Stomach (tissue), 19 donors: ENCODE measurements at places on chromosomes 1 and 21.

- DNase-seq: no peak
Measured at GRCh38 chr1:58699011-58699762, 675 bp downstream of the MYSM1 start.

- no peak for DNase-seq
Measured at GRCh38 chr21:20645344-20645743, 352.9 kb upstream of the NCAM2 start.

DNA sequence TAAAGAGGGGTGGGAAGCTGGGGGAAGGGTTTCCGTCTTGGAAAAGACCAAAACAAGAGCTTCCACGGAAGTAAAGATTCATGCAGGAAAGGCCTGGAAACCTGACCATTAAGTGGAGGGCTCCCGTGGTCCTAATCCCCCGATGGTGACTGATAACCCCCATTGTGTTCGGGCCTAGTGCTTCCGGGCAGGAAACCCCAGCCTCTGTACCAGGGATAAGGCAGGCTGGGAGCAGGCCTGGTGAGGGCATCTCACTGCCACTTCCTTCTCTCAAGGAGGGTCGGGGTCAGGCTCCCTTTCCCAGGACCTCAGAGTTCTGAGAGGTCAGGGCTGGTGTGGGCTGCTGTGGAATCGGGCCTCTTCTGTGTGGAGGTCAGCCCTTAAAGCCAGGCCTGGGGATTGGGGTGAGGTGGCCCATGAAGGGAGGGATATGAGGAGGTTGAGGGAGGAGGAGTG lies 136.9 kb downstream of the CDC7 start:
- DNase-seq: no peak

DNA sequence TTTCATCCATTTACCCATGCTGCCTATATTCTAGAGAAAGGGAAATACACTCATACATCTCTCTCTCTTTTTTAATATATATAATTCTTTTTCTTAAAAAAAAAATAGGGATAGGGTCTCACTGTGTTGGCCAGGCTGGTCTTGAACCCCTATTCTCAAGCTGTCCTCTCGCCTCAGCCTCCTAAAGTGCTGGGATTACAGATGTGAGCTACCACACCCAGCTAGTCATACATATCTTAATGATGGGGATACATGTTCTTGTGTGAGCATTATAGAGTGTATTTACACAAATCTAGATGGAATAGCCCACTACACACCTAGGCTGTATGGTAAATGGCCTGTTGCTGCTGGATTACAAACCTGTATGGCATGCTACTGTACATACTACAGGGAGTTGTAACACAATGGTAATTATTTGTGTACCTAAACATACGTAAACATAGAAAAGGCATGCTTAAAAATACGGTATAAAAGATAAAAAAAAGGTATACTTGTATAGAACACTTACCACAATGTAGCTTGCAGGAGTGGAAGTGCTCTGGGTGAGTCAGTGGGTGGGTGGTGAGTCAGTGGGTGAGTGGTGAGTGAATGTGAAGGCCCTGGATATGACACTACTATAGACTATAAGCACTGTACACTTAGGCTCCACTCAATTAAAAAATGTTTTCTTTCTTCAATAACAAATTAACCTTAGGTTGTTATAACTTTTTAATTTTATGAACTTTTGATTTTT lies 72.9 kb downstream of the IVNS1ABP start:
- DNase-seq: no peak

- no peak for DNase-seq
Measured at GRCh38 chr21:17389311-17389710, 123.5 kb upstream of the CXADR start.

DNA sequence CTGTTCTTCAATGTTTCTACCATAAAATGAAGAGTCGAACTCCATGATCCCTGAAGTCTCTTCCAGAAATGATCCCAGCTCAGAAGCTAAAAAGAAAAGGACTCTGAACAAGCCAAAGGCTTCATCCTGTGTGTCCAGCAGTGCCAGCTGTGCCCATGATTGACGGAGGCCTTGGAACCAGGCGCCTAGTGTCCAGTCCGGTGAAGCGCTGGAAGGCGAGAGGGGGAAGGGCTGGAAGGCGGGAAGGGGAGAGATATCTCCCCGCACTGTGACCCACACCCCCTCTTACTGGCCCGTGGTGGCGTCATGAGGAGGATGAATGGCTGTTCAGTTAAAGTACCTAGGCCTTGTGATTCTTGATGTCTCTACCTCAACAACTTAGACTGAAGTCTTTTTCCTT lies 10.4 kb upstream of the PLEKHA6 start:
- no peak for DNase-seq

DNA sequence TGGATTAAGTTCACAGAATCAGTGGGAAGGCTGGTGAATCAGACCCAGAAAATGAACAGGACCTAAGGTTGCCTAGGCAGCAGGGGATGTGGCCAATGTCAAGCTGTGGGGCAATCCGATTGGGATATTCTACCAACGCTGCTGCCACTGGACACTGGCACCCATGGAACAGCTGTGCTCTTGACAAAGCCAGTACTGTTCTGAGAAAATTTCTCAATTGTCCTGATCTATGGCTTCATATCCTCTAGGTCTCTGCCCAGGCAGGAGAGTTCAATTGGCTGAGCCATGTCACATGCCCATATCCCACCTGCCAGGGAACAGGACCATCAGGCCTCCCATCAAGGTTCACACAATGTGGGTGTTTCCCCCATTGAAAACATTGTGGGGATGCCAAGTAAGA lies 6.2 kb downstream of the TACSTD2 start:
- no peak for DNase-seq

DNA sequence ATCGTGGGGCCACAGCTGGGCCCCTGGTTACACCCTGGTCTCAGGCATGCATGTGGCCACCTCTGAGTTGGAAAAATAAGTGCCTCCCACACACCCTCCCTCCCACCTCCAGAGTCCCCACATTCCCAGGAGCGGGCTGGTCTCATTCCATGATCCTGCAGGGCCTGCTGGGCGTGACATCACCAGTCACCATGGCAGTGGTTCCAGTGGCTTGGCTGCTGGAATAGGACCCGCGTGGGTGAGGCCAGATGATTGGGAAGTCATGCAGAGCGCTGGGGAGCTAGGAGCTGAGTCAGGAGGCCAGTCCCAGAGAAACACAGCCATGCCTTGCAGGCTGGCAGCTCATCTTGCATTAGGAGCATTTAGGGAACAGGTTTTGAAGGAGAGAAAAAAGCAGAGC lies 125.4 kb upstream of the TMEM51 start:
- DNase-seq: peak; percentile 28

- DNase-seq: no peak
Measured at GRCh38 chr1:85584923-85585322, 4.4 kb downstream of the CCN1 start.

DNA sequence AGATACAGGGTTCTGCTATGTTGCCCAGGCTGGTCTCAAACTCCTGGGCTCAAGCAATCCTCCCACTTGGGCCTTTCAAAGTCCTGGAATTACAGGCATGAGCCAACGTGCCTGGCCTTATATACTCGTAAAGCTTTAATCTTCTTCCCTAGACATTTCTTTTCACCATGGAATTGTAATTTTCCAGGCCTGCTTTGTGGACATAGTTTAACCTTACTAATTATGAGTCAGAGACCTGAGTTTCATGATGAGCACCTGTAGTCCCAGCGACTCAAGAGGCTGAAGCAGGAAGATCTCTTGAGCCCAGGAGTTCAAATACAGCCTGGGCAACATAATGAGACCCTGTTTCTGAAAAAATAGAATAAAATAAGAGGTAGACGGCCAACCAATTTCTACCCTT lies 12.3 kb downstream of the PATJ start:
- DNase-seq: no peak

DNA sequence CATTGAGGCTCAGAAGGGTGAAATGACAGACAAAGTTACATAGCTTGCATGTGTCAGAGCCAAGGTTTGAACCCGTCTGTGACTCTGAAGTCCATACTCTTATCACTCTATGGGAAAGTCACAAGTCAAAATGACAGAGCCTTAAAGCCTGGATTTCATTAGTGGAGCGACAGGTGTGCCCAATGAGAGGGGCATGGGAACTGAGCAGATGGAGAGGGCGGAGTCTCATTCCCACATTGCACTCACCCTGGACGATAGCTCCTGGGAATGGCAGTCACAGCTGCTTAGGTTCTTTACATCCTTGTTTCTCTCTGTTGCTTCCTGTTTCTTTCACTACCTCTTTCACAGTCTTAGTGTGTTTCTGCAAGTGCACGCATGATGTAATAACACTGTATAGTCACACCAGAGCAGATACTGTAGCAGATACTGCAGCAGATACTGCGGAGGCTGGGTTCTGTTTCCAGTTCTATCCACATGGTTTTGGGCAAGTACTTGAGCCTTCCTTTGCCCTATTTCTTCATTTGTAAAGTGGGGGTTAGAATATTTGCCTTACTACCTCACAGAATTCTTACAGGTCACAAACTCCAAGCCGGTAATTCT lies 127.2 kb downstream of the ZSCAN20 start:
- no peak for DNase-seq

DNA sequence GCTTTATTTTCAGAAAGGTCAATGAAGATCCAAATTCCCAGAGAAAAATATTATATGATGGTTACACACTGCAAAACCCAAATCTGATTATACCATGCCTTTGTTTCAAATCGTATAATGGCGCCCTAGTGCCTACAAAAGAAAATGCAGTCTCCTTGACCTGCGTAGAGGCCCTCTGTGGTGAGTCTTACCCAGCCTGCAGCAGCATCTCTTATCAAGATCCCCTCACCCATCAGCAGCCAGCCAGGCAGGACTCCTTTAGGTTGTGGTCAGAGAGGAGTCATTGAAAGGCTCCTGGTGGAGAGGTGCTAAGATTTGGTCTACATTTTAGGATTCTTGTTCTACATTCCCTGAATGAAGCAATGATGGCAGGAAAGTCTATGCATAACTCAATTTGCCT lies 23.7 kb upstream of the DAB1 start:
- DNase-seq: no peak

DNA sequence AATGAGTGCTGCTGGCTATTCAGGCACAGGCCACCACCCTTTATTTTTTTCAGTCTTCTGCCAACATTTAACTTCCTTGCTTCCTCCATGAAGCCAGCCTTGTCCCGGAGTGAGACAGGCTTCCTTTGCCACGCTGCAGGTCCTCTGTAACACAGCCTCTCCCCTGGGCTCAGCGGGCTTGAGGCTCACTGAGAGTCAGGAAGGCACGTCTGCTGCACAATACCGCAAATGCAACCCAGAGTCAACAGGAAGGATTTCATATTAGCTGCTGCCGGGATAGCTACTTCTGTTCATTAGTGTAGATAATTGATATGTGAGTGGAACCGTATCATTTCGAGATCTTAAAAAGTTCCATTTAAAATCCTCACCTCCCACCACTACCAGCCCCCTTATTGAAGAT lies 22.5 kb downstream of the MYOG start:
- DNase-seq: no peak

GRCh38 chr1:185155600-185156287 lies 1.0 kb downstream of the TRMT1L start:
- DNase-seq: peak; percentile 64

DNA sequence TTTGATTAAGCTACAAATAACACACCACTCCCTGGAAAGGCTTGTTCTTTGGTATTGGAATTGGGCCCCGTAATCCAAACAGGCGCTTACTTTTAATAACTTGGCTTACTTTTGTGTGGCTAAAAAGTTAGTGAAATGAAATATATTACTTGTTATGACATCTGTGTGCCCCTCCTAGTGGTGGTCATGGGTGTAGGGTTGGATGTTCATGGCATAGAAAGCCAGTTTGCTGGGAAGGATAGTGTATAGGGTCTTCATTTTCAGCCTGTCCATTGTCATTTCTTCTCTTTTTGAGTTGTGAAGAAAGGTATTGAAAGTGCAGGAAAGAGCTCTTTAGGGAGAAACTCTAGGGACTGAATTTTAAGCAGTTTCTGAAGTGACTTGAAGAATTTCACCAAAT lies 5.9 kb downstream of the CDC14A start:
- DNase-seq: peak; percentile 38

GRCh38 chr1:67683766-67684525 lies 1.1 kb upstream of the GADD45A start:
- DNase-seq: no peak

DNA sequence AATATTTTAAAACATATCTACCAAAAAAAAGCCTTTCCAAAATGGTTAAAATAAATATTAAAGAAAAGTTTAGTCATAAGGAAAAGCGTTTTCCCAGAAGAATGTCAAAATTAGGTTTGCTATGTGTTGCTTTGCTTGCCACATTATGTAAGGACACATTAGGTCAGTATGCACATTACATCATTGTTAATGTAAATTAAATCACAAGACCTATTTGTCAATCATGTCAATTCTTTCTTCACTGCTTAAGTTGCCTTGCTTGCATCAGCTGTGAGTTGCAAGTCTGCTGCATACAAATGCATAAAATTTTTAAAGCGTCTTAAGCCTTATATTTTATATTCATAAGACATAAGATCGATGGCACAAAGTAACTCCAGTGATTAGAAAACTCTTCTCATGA lies 448.9 kb downstream of the PCP4 start:
- DNase-seq: no peak

DNA sequence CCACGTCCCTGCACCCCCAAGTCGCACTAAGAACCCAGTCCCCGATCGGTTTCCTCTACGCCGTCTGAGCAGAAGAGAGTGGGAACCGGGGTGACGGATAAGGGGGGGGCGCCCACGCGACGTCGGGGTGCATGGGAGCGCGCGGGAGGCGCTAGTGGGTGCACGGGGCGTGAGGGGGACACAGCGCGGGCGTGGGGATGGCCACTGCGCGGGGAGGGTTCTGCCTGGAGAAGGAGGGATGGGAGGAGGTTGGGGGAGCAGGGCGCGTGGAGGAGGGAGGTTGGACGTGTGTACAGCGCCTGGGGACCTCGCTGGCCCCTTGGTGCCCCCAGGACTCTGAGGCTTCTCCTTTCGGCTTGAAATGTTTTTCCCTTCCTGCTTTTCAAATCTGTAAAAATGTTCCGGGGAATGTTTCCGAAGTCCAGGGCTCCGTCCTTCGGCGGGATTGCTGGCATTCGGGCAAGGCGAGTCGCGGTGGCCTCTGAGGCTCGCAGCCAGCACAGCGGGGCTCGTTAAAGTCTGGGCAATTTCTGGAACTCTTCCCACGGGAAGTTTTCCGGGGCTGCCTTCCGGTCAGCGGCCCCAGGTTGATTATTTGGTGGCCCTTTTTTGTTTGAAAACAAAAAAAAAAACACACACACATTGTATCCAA lies 13.1 kb downstream of the RNF220 start:
- no peak for DNase-seq

DNA sequence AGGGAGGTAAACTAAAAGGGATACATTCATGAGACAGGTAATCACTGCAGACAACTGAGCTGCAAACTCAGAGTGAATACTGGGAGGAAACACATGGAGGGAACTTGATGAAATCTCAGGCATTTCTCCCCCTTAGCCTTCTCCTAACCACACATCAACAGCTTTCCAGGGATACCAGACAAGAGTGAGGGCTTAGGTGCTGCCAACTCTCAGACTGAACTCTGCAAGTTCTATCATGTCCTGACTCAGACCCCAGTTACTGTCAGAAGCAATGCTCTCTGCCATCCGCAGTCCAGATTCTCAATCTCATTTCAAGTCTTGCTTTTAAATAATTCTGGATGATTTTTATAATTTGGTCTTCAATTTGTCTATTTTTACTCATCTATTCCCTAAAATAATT lies 267.3 kb downstream of the LTN1 start:
- no peak for DNase-seq
